Choroid plexus epithelial cell (primary cell): ENCODE measurements at places on chromosomes 12 and 14.
A peak's percentile ranks its signal among the peaks of the same experiment; 100 is the strongest.

- no peak for DNase-seq
Measured at GRCh38 chr14:61656341-61656740, 39.0 kb upstream of the HIF1A start.

- peak; percentile 39 for DNase-seq
Measured at GRCh38 chr12:75850721-75851462, 180.7 kb downstream of the PHLDA1 start.

GRCh38 chr12:123149088-123149487 is 1.8 kb downstream of the PITPNM2 start:
- DNase-seq: no peak

- no peak for DNase-seq
Measured at GRCh38 chr12:2986876-2987275, 27.7 kb downstream of the TEAD4 start.

DNA sequence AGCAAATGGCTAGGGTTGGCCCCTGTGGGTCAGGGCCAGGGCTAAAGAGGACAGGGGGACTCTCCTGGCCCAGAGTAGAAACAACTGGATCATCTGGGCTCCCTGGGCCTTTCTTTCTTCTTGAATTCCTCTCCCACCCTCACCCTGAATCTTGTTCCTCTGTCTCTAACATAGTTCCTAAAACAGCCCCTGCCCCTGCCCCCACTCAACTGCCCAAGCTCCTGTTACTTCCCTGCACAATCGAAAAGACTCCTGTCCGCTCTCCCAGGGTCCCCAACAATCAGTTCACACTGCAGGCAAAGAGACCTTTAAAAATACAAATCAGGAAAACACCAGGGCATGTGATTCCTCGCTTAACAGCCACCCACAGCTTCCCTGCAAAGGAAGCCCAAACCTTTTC is 18.0 kb upstream of the ANKRD33 start:
- no peak for DNase-seq

- peak; percentile 19 for DNase-seq
Measured at GRCh38 chr14:38311655-38312054, 55.8 kb upstream of the CLEC14A start.

DNA sequence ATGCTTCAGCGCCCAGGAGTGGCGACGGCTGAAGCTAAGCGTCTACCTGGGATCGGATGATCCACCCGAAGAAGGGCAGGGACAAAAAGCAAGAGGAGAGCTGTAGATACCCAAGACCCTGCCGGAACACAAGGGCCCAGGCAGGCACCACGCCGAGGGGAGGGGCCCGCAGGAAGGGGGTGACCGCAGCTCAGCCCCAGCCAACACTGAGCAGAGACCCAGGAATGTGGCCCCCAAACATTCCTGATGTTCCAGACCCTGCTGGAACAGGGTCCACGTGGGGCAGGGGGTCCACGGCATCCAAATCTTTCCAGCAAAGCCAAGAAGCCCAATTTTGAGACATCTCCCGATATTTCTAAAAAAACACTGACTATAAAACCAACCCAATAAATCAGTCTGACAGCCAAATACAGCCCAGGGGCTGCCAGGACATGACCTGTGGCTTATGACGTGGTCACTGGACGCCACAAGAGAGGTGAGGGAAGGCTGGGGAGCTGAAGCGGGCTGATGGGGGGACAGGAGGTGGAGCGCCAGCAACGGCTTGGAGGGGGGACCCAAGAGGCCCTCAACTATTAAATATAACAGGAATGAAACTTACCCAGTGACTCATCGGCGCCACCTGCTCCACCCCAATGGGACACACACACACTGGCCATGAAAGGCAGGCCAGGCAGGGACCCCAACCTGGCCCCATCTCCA is 58.9 kb downstream of the NCOR2 start:
- peak; percentile 39 for DNase-seq

- DNase-seq: peak; percentile 14
Measured at GRCh38 chr14:81561084-81561775, 27.6 kb upstream of the SEL1L start.

GRCh38 chr12:40560848-40561247 is 131.4 kb upstream of the CNTN1 start:
- DNase-seq: no peak

- DNase-seq: no peak
Measured at GRCh38 chr12:124123296-124124000, 150.4 kb downstream of the ZNF664 start.

DNA sequence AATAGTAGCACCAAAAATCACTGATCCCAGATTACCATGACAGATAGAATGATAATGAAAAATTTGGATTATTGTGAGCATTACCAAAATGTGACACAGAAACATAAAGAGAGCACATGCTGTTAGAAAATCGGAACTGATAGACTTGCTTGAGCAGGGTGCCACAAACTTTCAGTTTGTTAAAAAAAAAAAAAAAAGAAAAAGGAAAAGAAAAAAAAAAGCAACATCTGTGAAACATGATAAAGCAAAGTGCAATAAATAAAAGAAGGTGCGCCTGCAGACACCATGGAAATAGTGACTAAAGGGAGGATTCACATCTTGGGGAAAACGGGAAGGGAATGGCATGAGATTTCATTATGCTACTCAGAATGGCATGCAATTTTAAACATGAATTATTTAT is 6.6 kb upstream of the PARP11 start:
- no peak for DNase-seq

- DNase-seq: peak; percentile 19
Measured at GRCh38 chr12:89363084-89363483, 10.8 kb upstream of the DUSP6 start.

GRCh38 chr14:50380455-50380854 is 16.2 kb downstream of the CDKL1 start:
- no peak for DNase-seq

DNA sequence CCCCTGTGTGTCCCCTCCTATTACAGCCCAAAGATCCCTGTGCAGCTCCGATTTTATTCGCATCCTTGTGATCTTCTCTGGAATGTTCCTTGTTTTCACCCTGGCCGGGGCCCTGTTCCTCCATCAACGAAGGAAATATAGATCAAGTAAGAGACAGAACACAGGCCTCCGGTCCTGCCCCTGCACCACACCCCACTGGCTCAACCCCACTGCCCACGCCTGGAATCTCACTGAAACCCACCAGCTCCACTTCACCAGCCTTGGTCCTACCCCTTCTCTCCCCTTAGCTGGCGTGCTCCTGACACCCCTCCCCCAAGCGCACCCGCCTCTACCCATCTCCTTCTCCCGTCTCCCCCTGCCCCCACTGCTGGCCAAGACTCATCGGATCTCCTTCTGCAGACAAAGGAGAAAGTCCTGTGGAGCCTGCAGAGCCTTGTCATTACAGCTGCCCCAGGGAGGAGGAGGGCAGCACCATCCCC is 934 bp upstream of the TAPBPL start:
- DNase-seq: no peak

- DNase-seq: peak; percentile 31
Measured at GRCh38 chr12:130031571-130032189, 127.9 kb upstream of the TMEM132D start.

DNA sequence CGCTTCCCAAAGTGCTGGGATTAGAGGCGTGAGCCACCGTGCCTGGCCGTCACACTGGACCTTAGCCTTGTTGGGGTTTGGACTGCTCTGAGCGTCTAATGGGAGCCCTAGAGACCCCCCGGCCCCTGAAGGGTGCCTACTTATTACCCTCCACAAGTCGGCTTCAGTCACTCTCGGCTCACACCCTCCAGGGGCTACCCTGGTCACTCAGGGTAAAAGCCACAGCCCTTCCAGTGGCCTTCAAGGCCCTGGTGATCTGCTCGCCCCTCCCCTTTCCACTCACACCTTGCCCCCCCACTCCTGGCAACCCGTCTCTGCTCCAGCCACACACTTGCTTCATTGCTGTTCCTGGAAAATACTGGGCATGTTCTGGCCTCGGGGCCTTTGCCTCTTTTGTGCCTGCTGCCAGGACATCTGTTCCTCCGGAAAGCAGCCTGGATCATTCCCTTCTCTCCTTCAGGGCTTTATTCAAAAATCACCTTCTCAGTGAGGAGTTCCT is 3.6 kb upstream of the MORN3 start:
- no peak for DNase-seq

- DNase-seq: no peak
Measured at GRCh38 chr14:29681316-29681715, 246.3 kb downstream of the PRKD1 start.

DNA sequence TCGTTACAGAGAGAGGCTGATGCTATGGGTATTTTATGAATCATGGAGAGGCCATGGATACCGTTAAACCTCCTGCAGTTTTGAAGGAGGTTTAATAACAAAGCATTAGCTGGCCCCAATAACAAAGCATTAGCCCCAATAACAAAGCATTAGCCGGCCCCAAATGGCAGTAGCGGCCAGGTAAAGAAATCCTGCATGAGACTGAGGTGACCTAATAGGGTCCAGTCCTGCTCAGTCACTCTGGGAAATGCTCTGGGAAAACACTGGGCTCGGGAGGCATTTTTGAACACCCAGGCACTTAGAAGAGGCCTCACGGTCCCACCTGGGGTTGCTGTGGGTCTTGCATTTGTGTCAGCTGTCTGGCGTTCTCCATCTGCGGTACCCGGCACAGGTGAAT is 776 bp upstream of the RIN3 start:
- no peak for DNase-seq

- peak; percentile 18 for DNase-seq
Measured at GRCh38 chr12:51721282-51721940, 127.1 kb downstream of the FIGNL2 start.

GRCh38 chr14:97349946-97350345 is 552.8 kb downstream of the VRK1 start:
- no peak for DNase-seq

DNA sequence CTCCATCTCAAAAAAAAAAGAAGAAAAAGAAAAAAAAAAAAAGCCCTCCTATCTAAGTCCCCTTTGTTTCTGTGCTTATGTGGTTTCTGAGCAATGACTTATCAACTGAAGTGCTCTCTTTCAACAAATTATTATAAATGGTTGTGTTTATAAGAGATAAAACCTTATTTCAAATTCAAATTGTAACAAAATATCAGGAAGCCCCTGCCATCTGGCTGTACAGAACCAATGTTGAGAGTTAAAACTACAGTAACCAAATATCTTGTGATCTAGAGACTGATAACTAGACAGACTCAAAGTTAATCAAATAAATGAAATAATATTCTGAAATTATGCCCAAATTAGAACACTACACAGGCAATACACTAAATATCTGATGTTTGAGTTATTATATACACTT is 143.0 kb upstream of the CPNE8 start:
- no peak for DNase-seq

- peak; percentile 87 for DNase-seq
Measured at GRCh38 chr12:58750484-58750883, 169.8 kb downstream of the LRIG3 start.

- peak; percentile 53 for DNase-seq
Measured at GRCh38 chr14:65704437-65704836, 291.9 kb downstream of the FUT8 start.

GRCh38 chr12:4934407-4935035 is 24.8 kb downstream of the KCNA1 start:
- DNase-seq: no peak

GRCh38 chr12:68766646-68767045 is 20.7 kb downstream of the SLC35E3 start:
- no peak for DNase-seq

DNA sequence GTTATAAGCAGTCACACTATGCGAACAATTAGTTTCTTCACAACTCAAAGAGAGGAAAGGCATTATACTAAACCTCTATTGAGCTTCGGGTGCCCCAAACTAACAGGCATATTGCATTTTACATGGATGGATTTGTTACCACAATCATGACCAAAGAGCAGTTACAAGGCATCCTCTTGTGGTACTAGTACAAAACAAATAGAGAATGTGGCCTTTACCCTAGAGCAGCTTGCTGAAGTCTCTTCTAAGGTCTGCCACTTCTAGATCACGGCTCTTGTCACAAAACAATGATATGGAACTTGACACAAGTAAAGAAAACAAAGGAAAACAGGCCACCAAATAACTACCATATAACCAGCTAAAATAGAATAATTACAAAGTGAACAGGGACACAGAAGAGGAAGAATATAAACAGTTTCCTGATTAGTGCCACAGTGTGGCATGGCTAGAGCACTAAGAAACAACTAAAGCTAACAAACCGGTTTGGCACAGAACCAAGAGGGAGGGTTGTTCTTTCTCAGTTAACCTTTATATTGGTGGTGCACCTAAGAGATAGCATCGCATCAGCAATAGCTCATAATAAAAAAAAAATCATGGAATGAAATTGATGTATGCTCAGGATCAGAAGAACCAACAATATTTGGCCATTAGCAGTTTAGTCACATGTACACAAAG is 209.7 kb upstream of the ATP2B1 start:
- DNase-seq: no peak

GRCh38 chr12:111584959-111585358 is 14.2 kb downstream of the ATXN2 start:
- peak; percentile 54 for DNase-seq

DNA sequence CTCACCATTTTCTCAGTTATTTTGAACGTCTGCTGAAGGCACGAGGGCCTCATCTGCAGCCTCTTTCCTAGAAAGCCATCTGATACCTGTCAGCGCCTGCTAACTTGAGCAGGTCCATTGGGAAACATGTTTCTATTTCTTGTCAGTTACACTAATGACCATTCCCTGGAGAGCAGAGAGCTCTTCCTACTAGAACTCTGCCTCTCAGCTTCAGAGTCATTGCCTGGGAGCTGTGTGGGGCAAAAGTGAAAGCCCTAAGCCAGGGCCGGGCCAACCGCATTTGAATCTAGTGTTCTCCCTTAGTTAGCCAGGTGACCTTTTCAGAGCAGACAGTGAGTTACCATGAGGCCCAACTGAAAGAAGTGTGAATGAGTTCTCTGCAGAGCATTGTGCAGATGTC is 135.8 kb downstream of the EML1 start:
- peak; percentile 68 for DNase-seq

- DNase-seq: peak; percentile 38
Measured at GRCh38 chr12:112182499-112182898, 57.1 kb downstream of the TRAFD1 start.
